ENCODE measurements at places on chromosomes 13 and 19. TPM values are rescaled to one million over a fixed set of nuclear protein-coding genes. Genes with fewer than 3 reads are reported as not detected.

DNA sequence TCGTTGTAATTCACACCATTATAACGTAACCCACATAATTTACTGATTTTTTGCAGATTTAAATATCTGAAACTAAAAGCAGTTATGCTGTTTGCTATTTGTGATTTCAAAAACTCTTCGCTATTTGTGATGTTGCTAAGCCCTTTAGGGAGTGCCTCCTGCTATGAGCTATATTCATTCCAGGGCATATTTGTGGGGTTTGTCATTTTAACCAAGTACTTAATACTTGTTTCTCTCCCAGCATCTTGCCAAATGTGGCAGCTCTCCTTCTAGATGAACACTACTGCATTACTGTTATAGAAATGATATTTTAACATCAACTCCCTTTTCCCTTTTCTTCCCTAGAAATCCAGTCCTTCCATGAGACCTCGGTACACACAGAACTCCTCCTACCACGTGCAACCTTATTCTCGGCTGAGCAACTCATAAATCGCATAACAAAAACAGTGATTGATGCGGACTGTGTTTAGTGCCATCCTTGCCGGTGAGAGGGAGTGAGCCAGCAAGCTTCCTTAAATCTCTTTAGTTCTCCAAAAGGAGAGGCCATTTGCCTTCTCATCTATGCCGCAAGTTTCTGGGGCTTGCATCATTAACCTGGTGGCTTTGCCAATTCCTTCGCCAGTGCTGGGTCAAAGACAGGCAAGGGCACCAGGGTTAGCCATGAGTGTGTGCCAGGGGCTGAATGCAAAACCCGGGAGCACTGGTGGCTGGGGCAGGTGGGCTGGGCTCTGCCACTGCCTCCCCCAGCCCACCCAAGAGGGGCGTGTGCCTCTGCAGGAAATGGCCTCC, 33.4 kb downstream of the RFX2 start:
- DNase-seq, result peak; percentile 57

DNA sequence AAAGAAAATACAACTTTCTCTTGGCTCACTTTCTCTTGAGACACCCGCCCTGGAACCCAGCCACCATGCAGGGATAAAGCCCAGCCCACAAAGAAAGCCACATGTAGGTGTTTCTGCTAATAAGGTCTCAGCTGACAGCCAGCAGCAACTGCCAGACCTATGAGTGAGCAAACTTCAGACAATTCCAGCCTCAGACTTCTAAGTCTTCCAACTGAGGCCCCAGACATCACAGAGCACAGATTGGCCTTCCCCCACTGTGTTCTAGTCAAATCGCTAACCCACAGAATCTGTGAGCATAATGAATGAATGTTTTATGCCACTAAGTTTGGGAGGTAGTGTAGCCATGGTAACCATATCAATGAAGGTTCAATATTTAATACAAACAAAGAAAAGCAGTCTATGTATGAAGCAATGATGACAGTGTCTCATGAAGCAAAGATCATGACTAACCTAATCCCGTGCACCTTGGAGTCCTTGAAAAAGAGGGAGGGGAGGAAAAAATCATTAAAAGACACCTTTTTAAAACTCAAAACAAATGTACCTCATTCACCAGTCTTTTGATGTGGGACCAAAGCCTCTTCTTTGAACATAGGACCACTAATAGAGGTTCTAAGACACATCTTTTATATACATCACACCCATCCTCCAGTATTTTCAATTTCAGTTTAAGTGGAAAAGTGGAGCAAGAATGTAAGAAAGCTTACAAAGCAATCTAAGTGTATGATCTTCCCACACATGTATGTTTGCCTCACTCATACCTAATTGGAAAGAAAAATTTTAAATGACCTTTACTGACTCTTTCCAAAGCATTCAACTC, 6.2 kb downstream of the MRPS31 start:
- DNase-seq, result peak; percentile 49

ZNF573 gene
- 11.6 TPM for total RNA-seq

FUT6 gene
- not detected for total RNA-seq

EFNA2 gene
- total RNA-seq, result not detected

KLK2 gene
- total RNA-seq, result 94.6 TPM

DNA sequence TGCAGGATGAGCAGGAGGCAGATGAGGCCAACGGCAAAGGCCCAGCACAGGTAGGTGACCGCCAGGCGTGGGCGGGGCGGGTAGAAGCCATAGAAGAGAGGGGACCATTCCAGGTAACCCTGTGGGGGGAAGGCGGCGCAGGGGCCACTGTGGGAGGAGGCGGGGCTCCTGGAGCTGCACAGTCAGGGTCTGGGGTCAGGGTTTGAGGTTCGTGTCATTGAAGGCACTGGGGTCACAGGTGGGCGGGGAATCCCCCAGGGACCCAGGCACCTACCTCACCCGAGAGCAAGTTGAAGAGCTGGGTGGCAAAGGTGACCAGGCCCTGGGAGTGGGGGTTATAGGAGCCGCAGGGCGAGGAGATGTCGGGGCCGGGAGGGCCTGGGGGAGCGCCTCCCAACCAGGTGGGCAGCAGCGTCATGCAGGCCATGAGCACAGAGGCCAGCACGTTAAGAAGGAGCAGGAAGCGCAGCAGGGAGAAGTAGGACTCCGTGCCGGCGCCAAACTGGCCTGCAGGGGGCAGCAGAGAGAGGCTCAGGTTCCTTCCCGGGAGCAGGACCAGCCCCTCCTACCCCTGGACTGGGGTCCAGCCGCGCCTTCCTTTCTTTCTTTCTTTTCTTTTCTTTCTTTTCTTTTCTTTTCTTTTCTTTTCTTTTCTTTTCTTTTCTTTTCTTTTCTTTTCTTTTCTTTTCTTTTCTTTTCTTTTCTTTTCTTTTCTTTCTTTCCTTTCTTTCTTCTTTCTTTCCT, 4.6 kb downstream of the TMC4 start:
- DNase-seq, result peak; percentile 96

DNA sequence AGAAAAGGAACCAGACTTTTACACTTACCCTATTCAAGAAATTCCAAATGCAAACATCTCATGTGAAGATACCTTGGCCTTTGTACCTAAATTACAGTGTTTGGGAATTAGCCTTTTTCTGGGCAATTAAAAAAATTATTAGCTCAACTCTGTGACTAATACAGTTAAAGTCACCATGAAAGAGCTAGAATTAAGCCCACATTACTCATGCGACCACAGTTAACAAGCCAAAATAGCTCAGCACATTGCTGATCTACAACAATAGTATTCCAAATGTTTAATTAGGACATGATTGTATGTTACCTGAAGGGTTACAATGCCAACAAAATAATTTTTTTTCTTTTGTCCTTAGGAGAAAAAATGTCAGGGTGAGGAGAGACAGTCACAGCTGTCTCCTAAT, 263.6 kb upstream of the GPC6 start:
- DNase-seq, result no peak

ZNF737 gene
- 15.2 TPM for total RNA-seq

PKN1 gene
- 44.2 TPM for total RNA-seq

GRCh38 chr13:46119883-46120614, 15.2 kb upstream of the CPB2 start:
- DNase-seq, result no peak

GRCh38 chr13:23701186-23701585, 131.0 kb downstream of the TNFRSF19 start:
- DNase-seq, result no peak

GRCh38 chr13:78139765-78140164, 221.1 kb upstream of the EDNRB start:
- no peak for DNase-seq

All from stomach (tissue), 19 donors.